ENCODE measurements at places on chromosomes 6 and 20.

DNA sequence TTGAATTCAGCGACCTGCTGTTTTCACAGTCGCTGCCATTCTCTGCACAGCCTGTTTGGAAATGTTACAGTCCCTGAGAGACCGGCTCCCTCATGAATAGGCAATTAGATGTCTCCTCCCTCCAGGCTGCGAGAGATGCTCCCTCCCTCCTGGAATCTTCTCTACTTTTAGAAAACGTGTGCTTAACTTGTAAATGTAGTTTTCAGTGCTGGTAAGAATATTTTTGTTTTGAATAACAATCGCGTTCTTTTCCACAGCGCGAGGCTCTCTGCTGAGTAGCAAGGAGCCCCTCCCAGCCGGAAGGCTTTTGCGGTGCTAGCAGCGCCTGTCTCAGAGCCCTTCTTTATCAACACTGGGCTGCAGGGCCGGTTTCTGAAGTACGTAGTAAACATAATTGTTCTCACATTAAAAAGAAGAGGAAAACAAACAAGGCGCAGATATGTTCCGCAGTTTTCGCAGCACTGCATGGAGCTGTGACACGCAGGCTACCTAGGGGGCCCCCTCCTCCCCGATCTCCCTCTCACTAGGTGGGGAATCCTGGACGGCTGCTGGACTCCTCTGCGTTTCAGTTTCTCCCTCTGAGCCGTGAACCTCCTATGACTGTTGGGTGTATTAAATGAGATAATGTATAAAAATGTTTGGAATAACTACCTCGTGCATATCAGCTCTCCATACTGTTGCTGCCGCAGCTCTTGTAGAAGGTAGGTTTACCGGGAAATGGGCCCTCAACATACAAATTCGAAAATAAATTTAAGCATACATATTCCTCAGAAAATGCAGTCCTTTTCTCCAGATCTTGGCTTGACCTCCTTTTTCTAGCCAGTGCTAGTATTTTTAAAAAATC, 79.0 kb upstream of the SPACA1 start:
- DNase-seq: peak; percentile 88

DNA sequence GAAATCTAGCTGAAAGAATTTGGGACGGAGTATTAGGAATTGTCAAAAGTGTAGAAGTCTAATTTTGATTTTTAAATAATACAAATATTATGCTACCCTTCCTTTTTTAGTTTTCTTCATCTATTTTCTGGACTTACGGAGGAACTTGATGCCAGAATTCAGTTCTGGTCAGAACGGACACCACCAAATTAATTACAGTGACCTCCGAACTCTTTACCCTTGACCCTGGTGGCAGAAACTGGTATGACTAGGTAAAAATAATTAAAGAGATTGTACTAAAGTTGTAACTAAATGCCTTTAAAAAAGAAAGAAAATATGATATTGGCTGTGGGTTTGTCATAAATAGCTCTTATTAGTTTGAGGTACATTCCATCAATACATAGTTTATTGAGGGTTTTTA, 751.1 kb upstream of the MAP3K7 start:
- no peak for DNase-seq

- no peak for DNase-seq
Observed at GRCh38 chr6:40720375-40720748, 133.2 kb upstream of the LRFN2 start.

- DNase-seq: no peak
Observed at GRCh38 chr6:106574741-106575458, 54.4 kb downstream of the RTN4IP1 start.

GRCh38 chr6:36955671-36956445, 1.3 kb downstream of the PI16 start:
- DNase-seq: no peak

GRCh38 chr6:9405369-9405768, 970.0 kb upstream of the SLC35B3 start:
- DNase-seq: no peak

DNA sequence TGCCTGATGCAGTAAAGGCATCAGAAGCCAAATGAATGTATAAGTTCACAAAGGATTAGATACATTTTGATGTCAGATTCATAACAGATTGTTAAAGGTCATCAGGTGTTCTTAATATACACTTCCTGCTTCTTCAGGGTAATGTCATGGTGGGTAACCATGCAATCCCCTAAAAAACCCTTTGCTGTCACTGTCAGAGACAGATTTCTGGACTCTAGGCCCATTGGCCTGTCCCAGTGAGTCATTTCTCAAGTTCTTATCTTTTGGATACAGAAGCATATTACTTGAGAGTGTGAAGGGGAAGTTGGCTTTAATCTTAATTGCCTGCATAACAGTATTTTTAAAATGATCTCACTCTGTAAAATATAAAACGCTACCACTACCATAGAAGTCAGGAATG, 895.6 kb upstream of the MAP3K7 start:
- DNase-seq: no peak

DNA sequence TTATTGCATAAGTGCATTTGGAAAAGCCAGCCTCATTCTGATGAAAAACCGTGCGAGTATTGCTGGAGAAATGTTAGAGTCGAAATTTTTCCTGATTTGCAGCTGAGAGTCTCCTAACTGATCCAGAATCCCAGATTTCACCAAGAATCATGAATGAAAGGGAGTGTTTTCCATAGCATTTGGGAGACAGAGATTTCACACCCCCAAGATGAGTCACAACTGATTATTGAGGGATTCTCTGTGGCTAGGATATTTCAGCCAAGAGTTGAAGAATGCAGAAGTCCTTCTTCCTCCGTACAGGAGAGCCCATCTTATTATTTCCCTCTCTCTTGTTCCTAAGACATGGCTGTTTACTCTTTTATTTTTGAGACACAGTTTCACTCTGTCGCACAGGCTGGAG, 82.2 kb upstream of the SALL4 start:
- no peak for DNase-seq

DNA sequence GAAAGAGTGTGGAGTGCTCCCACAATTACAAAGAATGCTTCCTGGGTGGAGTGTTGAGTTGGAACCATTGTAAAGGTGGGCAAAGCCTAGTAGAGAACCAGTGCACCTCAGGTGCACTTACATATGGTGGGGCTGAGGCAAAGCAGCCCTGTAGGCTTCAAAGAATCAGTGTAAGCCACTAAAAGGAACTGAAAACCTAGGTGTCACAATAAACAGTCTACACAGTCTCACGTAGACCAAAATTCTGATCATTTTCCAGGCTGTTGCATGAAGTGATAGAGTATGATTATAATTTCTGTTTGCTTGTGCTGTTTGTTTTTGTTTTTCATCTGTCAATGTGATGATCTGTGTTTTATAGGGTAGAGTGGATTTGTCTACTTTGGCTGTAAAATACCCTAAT, 2.8 kb downstream of the ABT1 start:
- no peak for DNase-seq

GRCh38 chr6:135170238-135170637, 10.9 kb upstream of the MYB start:
- DNase-seq: no peak
